ENCODE measurements at places on chromosomes 3 and 15. TPM values are rescaled to one million over a fixed set of nuclear protein-coding genes. Genes with fewer than 3 reads are reported as not detected.

The KY gene
- total RNA-seq = 7.2 TPM

The APOD gene
- total RNA-seq = 24.9 TPM

The REC114 gene
- not detected for total RNA-seq

The FOXL2NB gene
- total RNA-seq = 0.39 TPM

The RHO gene
- not detected for total RNA-seq

The GPR156 gene
- 0.69 TPM for total RNA-seq

The SLC24A5 gene
- 3.6 TPM for total RNA-seq

The DZIP1L gene
- 23.9 TPM for total RNA-seq

The TM4SF1 gene
- total RNA-seq = 191 TPM

The DIPK2A gene
- 51.1 TPM for total RNA-seq

The SCN11A gene
- 1.9 TPM for total RNA-seq

The CASR gene
- not detected for total RNA-seq

The LRCH3 gene
- total RNA-seq = 129 TPM
